ENCODE measurements at places on chromosomes 12 and 14.

DNA sequence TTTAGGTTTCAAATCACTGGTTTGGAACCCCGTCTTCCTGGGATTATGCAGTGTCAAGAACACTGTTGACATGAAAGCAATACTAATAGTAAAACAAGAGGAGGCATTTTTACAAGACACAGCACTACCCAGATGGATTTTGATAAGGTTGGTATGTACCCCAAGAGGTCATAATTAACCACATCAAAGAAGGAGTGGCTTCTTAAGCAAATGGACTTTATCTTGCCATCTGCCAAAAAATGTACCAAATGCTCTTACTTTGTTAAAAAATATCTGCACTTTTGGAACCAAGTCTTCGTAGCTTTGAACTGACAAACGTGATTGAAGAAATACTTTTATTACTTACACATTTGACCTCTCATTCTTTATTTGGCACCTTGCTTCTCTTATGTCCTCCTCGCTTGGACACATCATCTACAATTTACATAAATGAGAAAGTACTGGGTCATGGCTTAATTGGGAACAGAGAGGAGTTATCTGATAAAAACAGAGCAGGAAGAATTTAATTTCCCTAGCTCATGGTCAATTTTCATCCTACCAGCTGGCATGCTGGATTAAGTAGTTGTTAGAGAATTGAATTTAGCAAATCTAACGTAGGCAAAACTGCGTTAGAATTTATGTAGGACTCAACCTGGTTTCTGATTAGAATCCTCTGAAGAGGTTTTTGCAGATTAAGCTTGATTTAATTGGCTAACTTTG lies 54.5 kb upstream of the PRICKLE1 start:
- no peak for DNase-seq

DNA sequence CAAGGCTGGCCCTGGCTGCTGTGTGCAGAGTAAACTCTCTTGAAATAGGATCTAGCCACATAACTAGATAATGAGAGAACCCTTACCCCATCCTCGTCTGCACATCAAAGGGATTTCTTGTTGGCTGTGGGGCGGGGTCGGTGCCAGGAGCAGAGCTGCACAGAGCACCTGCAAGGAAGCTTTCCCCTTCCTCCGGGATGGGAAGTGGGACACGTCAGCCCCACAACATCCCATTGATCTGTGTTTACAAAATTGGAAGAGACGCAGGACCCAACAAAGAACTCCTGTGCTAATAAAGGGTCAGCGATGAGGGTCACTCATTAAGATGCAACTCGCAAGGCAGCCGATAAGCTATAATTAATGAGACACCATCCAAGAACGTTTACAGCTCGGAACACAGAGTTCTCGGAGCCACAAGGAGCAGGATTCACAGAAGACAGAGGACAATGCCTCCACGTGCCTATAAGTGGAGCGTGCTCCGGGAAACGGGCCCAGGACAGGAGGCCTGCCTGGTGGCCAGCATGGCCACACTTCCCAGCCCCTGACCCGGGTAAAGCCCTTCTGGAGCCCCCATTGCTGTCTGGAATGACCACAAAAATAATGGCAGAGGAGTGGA lies 171.5 kb downstream of the SLC15A4 start:
- DNase-seq, result no peak

- DNase-seq, result no peak
Measured at GRCh38 chr14:56057071-56057741, 61.0 kb upstream of the PELI2 start.

DNA sequence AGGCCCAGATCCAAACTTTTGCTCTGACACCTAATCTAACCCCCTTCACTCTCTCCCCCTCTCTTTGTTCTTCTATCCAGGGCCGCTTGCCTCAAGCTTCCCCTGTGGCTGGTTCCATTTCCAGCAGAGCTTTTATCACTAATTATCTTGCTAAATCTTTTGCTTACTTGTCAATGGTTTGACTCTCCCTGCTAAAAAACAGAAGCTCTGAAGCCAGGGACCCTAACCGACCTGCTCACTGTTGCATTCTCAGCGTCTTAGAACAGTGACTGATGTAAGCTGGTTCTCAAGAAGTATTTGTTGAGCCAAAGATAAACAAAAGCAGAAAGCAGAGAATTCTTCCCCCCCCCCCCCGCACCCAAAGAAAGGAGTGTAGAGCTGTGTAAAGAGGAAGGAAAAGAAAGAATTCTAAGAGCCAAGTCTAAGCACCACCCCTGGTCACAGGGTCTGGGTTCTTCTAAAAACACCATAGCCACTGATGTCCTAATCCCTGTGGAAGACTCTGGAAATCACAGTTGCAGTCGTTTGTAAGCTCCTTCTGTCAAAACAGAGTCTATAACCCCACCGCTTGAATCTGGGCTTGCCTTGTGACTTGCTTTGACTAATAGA lies 385.8 kb downstream of the MED13L start:
- no peak for DNase-seq

GRCh38 chr12:91542067-91542466 lies 359.4 kb upstream of the DCN start:
- no peak for DNase-seq

DNA sequence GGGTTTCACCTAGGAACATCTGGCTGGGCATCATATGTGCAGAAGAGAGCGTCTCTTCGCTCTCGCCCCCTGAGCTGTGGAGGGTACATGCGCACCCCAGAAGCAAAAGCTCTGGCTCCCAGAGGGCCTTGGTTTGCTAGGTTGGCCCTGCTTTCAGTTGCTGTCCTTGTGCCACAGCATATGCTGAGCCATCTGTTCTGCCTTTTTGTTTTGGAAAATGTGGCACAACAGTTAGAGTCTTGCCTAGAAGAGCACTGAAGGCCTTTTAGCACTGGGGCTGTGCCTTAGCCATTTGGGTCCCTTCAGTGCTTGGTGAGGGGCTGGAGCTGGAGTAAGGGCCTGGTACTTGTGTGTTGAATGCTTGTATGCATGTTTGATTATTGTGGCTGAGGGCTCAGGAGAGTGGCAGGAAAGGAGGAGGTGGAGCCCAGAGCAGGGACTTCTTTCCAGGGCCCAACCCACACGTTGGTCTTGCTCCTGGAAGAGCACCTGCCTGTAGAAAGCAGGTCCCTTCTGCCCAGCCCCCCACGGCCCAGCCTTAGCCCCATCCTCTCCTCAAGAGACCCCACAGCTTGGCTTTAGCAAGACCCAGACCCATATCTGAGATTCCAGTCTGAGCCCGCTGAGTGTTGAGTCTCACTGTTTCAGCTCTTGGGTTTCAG lies 113.7 kb downstream of the SLC25A47 start:
- DNase-seq, result no peak

DNA sequence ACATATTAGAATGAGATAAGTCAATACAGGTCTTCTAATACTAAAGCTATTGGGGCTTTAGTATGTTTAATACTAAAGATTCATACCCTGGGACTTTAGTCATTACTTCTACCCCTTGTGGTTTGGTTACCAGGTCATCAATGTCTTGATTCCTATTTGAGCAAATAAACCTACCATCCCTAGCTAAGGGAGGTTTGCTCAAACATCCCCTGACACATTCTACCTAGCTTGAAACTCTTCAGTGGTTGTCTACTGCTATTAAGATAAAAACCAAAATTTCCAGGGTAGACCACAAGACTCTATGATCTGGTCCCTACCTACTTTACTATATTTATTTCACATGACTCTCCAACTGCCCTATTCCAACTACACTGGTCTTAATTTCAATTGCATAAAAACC lies 7.3 kb upstream of the C2CD5 start:
- no peak for DNase-seq

GRCh38 chr14:49945448-49946319 lies 52.8 kb downstream of the ARF6 start:
- DNase-seq, result no peak

GRCh38 chr12:70741256-70741655 lies 104.0 kb upstream of the PTPRB start:
- DNase-seq, result no peak

DNA sequence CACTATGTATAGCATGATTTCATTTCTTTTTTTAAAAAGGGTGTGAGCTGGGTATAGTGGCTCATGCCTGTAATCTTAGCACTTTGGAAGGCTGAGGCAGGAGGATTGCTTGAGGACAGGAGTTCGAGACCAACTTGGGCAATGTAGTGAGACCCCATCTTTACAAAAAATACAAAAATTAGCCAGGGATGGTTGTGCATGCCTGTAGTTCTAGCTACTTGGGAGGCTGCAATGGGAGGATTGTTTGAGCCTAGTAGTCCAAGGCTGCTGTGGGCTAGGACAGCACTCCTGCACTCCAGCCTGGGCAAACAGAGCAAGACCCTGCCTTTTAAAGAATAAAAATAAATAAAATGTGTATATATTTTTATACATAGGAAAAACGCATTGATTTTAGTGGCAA lies 43.0 kb downstream of the DIP2B start:
- no peak for DNase-seq

DNA sequence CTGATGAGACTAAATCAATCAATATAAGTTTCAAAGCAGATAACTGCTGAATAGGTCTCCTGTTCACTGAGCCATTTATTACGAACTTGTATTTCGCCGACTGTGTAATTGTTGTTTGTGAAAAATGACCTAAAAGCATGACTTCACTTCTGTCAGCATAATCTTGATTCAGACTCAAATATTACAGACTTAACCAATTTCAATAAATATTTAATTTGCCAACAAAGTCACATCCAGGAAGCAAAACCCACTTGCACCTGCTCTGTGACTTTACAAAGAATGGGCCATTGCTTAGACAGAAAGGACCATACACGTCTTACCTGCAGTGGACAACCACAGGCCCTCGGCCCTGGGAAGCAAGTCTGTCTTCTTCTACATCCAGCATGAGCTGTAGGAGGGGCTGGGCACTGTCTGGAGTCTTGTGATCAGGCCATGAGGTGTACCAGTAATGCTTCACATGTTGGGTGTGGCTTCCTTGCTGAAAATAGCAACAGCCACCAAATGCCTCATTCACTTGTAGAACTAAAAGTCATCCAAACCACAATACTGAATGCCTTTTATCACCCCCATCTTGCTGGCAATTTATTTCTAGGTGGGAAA lies 23.5 kb upstream of the PTPRB start:
- no peak for DNase-seq

- DNase-seq, result no peak
Measured at GRCh38 chr14:57833323-57833722, 32.6 kb downstream of the SLC35F4 start.

DNA sequence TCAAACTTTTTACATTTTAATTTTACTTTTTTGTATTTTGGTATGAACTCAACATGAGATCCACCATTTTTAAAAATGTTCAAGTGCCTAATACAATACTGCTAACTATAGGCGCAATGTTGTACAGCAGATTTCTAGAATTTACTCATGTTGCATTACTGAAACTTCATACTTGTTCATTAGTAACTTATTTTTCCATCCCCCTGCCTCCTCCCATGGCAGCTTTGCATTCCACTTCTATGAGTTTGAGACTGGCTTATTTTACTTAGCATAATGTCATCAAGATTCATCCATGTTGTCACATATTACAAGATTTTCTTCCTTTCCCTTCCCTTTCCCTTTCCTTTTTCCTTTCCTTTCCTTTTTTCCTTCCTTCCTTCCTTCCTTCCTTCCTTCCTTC lies 825.9 kb downstream of the SLC16A7 start:
- no peak for DNase-seq

- no peak for DNase-seq
Measured at GRCh38 chr12:132582582-132583410, 27.6 kb downstream of the LRCOL1 start.

GRCh38 chr14:55332654-55333570 lies 61.7 kb downstream of the FBXO34 start:
- no peak for DNase-seq

DNA sequence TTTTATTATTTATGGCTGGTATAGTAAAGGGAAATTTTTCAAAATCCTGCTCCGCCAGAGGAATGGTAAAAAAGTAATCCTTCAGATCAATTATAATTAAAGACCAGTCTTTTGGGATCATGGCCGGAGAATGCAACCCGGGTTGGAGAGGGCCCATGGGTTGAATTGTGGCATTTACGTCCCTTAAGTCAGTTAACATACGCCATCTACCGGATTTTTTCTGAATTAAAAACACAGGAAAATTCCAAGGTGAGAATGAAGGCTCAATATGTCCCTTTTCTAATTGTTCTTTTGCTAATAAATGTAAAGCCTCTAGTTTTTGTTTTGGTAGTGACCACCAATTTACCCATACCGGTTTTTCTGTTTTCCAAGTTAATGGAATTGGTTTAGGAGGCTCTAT lies 602.8 kb downstream of the ALG10 start:
- DNase-seq, result no peak

- no peak for DNase-seq
Measured at GRCh38 chr14:29165431-29165830, 398.8 kb downstream of the FOXG1 start.

GRCh38 chr14:99578541-99579101 lies 25.4 kb downstream of the CCDC85C start:
- no peak for DNase-seq

DNA sequence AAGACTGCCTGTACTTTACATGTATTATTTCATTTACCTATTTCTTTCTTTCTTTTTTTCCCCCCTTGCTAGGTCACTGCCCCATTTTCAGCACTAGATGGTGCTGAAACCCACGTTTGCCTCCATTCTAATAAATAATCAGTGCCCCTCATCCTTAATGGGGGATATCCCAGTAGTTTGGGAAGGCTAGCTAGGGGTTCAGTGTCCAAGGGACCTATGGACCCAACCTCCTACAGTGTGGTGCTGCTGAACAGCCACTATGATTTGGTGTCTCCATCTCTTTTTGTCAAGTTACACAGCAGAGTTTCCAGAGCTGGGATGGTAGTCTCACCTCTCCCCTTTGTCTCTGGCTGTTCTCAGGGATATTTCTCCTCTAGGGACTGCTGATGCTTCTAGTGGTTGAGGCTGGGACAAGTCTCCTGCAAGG lies 6.5 kb upstream of the HCFC2 start:
- no peak for DNase-seq

DNA sequence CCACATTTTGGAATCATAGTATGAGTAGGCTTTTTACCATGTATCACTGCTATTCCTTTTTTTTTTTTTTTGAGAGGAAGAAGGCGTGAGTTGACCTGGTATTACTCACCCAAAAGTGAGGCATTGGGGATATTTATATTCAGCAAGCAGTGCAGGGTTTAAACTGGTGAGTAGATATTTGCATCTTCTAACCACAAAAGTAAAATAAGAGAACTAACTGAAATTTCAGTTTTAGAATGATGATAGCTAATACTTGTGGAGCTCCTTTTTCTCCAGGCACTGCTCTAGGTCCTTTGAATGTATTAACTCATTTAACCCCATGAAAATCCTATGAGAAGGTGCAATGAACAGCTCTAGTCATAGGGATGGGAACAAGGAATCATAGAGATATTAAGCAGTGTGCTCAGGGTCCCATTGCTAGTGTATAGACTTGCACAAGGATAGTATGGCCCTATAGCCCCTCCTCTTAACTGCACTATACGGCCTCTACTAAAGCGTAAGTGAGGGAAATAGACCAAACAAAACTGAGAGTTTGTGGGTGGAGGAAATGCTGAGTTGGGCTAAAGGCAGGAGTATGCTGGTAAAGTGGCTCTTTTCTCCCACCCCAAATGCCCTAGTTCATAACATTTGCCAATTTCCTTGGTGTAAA lies 104.3 kb upstream of the MAX start:
- DNase-seq, result peak; percentile 34

- DNase-seq, result no peak
Measured at GRCh38 chr14:100287202-100287997, 18.8 kb downstream of the SLC25A29 start.

- no peak for DNase-seq
Measured at GRCh38 chr12:66269757-66270383, 32.4 kb upstream of the HELB start.

- DNase-seq, result no peak
Measured at GRCh38 chr12:101655393-101655792, 42.0 kb upstream of the CHPT1 start.

- no peak for DNase-seq
Measured at GRCh38 chr12:116604178-116604895, 45.2 kb downstream of the MAP1LC3B2 start.

Measured in stimulated activated CD4-positive, alpha-beta T cell treated with anti-CD3 and anti-CD28 coated beads, Interleukin-15, amount 100 ng/mL, for 48 hours (primary cell).